Activated CD8-positive, alpha-beta memory T cell treated with anti-CD3 and anti-CD28 coated beads for 1 hour (primary cell): ENCODE measurements at places on chromosomes 16 and 17.

- DNase-seq = no peak
Measured at GRCh38 chr16:85680352-85680944, 8.3 kb downstream of the GINS2 start.

DNA sequence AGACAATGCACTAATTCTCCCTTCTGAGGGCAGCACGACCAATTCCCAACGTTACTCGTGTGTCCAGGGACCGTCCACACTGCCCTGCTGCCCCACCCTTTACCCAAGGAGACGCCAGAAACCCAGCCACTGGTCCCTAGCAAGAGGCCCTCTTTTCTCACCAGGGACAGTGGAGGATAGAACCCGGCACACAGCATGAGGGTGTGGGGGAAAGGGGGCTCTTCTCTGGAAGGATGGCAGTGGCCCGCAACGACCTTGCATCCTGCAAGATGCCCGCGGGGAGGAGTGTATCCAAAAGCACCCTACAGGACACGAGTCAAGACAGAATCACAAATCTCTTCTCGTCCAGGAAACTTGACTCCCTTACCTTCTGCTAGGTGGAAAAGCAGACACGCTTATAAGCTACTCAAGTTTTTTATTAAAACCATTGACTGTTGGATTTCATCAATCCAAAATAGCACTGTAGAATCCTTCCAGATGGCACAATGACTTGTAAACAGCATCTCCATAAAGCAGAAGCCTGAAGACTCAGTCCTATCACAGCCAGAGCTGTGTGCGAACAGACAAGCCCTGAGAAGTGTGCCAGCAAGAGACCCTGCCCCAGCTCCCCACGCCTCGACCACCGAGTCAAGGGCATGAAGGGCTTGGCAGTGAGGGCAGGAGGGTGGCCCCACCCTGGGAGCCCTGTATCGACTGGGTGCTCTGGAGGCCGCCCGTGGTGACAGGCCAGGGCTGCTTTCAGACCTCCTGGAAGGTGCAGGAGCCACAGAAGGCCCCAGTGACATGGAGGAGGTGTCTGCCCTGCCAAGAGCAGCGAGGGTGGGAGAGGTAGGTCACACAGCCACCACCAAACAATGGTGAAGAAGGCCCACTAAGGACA, 103.8 kb downstream of the ANKRD11 start:
- DNase-seq = no peak

GRCh38 chr17:64081802-64082799, 47.8 kb downstream of the ERN1 start:
- no peak for DNase-seq

- DNase-seq = no peak
Measured at GRCh38 chr16:21301168-21301894, 23.2 kb upstream of the CRYM start.

GRCh38 chr17:680529-680928, 34.1 kb downstream of the VPS53 start:
- no peak for DNase-seq

DNA sequence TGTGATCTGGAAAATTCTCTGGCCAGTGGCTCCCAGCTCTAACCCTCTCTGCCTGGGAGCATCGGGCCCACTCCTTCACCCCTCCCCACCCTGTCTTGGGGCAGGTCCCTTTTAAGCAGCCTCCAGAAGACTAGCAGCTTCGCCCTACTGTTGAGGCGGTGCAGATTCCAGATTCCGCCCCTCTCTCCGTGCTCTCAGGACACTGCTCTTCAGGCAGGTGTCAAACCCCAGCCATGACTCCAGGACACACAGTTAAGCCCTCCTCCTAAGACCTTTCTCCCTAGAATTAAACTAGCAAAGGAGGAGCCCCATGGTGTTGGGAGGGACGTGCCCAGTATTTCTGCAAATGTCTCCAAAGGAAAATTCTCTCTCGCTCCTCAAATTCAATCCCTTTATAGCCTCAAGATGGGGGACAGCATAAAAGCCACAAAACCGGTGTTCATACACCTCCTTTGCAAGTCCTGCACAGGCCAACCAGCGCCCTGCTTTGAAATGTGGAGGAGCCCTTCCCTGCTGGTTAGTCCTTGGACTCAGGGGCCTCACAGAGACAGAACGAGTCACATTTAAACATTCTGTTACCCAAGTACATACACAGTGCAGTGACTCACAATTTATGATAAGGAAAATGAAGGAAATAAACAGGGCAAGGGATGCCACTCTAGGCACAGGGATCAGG, 7.2 kb downstream of the LPO start:
- no peak for DNase-seq

GRCh38 chr16:88034770-88035169, 83.5 kb downstream of the BANP start:
- DNase-seq = no peak

GRCh38 chr16:14057878-14058382, 13.2 kb upstream of the MRTFB start:
- DNase-seq = no peak

- DNase-seq = no peak
Measured at GRCh38 chr17:28861393-28862203, 6.8 kb downstream of the ERAL1 start.

GRCh38 chr17:64574646-64575045, 67.9 kb downstream of the CEP95 start:
- DNase-seq = no peak

DNA sequence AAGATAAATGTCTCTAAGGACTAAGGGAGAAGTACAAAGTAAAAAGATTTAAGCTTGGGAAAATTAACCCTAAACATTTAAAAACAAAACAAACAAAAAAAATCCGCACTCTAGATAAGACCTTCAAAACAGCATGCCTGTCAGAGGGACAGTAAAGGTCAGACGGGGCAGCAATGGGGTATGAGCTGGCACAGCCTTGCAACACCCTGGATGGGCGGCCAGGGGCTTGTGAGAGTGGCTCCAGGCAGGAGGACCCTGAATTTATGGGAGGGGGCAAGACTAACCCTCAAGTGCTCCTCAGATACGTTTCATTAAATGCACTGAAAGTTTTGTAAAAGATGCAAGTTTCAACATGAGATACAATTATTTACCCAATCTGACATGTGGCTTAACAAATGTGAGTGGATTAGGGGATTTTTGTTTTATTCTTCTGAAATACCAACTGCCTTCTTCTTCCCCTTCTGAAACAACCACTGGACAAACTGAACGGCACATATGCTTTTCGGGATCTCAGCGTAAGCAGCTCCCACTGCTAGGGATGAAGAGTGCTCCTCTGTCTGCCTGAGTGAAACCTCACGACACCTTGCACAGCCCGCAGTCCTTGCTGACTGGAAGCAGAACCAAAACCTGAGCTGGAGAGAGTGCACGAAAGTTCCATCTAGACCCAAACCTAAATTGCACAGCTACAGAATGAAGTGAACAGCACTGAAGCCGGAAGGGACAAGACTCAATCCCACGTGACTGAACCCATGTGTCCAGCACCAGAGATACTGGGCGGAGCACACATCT, 128.4 kb downstream of the ANKRD11 start:
- DNase-seq = no peak

DNA sequence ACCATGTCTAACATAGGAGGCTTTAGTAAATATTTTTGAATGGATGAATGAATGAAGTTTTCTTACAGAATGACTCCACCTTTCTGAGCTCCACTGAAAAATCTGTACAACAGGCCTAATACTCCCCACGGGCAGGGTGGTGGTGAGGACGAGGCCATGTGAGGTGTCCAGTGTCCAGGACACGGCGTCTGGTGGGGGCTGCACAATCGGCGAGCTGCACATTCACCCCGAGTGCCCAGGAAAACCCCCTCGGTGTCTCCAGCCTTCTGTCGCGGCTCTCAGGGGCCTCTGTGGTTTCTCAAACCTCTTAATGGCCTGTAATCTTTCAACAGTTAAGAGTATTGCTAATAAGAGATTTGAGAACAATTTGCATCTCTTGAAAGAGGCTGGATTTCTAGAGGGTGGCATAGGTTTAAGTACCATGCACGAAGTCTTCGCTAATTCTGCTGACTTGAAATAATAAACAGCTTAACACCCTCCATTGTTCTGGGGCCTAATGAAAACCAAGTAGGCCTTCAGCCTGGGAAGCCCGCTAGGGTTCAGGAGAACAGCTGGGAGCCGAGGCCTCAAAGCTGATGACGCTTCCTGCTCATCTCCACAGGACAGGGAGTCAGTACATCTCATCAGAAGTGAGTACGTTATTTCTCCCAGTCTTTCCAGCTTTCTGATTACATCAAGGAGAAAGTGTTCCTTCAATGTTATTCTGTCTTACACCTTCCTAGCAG, 304.6 kb upstream of the FOXF1 start:
- DNase-seq = no peak

DNA sequence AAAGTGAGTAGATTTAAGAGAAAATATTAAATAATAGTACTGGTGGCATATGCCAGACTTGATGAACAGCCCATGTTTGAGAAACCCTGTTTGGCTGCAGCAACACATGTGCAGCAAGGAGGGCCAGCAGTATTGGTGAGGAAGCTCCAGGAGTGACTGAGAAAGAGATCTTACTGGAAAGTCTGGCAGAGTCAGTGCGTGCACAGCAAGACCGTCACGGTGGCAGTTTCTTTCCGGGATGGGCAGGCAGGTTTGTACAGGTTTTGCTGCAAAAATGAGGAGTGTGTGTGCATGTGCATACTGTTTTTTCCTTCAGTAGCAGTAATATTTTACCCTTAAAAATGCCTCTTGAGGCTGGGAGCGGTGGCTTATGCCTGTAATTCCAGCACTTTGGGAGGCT, 41.4 kb downstream of the KSR1 start:
- no peak for DNase-seq

DNA sequence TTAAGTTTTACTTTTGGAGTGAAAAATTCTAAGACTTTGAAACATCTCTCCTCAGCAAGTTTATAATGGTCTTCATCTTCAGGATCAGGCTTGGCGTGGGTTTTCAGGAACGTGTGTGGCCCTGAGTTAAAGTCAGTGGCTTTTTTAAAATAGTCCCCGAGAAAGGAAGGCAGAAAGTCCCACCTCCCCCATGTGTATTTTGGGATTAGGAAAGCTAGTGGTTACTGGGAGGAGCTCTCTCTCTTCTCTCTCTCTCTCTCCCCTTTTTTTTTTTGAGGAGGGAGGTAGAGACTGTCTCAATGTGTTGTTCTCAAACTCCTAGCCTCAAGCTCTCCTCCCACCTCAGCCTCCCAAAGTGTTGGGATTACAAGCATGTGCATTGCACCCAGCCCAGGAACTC, 213.2 kb downstream of the IRX3 start:
- DNase-seq = no peak

DNA sequence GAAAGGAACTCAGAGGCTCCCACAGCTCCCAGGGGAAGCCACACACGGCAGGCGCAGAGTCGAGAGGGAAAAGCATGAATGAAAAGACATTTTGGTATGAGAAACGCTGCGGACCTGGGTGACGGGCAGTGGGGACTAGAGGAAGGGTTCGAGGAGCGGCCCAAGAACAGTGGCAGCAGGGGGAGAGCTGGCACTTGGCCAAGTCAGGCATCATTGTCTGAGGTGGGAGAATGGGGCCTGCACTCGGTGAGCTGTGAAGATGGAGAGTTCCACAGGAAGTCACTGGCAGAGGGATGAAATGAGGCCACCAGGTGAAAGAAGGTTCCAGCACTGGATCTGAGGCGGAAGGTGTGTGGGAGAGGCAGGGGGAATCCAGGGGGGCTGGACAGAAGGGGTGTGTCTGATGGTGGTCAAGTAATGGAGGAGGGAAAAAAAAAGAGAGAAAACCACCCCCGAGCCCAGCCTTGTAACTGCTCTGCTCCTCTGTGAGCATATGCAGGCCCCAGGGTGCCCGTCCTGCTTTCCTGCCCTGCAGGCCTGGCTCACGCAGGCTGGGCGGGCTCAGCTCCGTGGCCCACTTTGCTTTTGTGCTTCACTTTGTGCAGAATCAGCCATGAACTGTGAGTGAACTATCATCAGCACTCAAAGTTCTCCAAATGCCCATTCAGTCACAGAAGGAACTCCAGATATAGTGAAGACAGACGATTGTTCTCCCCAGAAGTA, 31.8 kb downstream of the TMEM204 start:
- no peak for DNase-seq

GRCh38 chr16:30054959-30055553, 10.5 kb upstream of the ALDOA start:
- DNase-seq = no peak

- no peak for DNase-seq
Measured at GRCh38 chr16:900211-900610, 70.6 kb downstream of the LMF1 start.

DNA sequence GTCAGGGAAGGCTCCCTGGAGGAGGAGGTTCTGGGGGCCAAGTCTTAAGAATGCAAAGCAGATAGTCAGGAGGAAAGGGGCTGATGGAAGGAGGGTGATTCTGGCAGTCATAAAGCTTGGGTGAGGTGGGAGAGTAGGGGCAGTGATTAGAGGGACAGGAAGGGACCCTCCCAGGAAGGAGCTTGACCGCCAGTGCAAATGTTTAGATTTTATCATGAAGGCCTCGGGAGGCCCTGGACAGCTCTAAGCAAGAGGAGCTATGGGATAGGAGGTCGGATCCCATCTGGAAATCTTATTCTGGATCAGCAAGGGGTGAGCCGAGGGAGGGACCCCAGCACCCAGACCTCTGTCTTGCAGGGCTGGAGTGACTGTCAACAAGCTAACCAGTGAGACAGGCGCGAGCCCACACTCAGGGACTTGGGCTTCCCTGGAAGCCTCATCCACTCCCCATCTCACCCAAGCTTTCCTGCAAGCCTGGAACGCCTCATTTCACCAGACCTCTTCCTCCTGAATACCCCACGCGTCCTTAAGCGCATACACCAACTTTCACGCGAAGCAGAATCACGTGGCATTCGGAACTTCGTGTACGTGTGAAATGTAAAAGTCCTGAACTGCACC, 52.0 kb upstream of the CBX4 start:
- no peak for DNase-seq

GRCh38 chr16:85169333-85170065, 57.2 kb upstream of the CIBAR2 start:
- DNase-seq = no peak

DNA sequence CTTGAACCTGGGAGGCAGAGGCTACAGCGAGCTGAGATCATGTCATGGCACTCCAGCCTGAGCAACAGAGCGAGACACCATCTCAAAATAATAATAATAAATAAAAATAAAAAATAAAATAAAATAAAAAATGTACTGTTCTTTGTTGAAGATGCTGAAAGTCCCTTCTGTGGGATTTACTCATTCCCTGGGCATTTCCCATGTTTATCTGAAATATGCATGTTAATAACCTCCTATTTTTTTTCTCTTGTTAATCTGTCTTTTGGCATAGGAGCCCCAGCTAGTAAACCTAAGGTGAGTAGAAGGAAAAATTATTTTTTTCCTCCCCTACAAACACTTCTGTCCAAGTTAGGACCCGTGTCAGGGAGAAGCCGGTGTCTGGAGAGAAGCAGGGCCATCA, 34.4 kb downstream of the TMEM92 start:
- no peak for DNase-seq
